Esophagus squamous epithelium (tissue), 5 donors: ENCODE measurements at places on chromosomes 11 and 22.

DNA sequence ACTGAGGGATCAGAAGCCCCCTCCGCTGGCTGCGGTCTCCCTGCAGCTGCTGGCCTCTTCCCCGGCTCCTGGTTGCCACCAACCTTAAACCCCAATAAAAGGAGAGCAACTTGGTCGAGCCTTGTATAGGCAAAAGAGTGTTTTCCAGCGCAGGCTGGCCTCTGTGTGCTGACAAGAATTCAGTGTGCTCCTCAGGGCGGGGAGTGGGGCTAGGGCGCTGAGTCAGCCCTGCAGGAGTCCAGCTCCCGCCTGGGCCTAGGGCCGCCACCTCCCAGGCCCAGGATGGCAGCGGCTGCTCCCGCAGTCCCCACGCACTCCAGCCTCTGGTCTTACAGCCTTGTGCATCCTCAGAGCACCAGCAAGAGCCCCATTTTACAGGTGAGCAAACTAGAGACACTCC is at the start of gene SHISAL1:
Gene SHISAL1, minus strand, starts transcription at position 186 of the 400 bp plus-strand sequence. CDS start 12,006 bp downstream, outside the sequence.
- no peak for DNase-seq

DNA sequence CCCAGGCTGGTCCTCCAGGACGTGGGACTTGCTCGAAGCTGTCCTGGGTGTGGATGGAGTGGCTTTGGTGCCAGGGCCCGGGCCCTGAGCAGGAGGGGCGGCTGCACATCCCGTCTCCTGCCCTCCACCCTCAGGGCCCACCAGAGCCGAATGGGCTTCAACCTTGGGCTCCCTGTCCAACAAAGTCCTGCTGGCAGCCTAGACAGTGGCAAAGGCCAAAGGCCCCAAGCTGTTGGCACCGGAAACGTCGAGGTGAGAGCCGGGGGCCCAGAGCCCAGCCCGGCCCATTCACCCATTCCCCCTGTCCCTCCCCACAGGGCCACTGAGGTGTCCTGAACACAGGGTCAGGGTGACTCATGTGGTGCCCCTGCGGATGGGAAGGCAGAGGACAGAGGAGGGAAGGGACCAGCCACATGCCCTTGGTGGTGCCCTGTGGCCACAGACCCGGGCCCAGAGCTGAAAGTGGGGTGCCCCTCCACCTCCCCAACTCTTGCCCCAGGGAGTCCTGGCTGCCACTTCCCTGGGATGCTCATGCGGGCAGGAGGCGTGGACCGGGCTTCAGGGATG is 9.1 kb downstream of the TSPAN32 start:
- no peak for DNase-seq

GRCh38 chr11:61577383-61578118 is 3.3 kb downstream of the SYT7 start:
- no peak for DNase-seq

GRCh38 chr11:3824714-3825472 is 15.9 kb downstream of the RHOG start:
- DNase-seq = no peak

DNA sequence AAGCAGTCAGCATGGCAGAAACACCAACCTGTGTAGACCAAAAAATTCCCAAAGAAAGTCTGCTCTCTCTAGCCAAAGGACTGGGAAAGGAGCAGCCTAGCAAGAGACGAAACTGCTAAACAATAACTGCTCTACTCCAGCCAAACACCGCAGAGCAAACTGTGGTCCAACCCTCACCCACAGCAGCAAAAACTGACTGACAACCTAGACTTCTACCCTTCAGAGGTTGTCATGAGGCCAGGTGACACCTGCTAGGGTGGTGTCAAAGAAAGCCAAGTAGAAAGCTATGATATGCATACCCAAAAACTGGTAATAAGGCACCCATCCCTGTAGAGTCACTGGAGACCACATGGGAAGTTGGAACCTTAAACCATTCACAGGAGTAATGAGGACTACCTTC is 11.8 kb downstream of the GAB2 start:
- DNase-seq = no peak

DNA sequence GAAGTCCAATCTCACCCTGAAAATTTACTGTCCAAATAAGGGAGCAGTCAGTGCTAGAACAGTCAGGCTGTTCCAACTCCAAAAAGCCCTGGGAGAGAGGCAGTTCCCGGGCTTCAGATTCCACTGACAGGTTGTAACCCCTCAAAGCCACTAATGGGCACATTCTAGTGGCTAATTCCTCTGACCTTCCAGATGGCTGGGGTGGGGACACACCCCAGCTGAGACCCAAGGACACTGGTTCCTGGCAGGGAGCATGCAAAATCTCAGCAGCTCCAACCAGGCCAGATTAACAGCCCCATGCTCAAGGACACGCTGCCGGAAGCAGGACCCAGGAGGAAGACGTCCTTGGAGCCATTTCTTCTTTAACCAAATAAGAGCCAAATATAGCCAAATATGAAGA is 92.7 kb downstream of the RPL27A start:
- DNase-seq = no peak

DNA sequence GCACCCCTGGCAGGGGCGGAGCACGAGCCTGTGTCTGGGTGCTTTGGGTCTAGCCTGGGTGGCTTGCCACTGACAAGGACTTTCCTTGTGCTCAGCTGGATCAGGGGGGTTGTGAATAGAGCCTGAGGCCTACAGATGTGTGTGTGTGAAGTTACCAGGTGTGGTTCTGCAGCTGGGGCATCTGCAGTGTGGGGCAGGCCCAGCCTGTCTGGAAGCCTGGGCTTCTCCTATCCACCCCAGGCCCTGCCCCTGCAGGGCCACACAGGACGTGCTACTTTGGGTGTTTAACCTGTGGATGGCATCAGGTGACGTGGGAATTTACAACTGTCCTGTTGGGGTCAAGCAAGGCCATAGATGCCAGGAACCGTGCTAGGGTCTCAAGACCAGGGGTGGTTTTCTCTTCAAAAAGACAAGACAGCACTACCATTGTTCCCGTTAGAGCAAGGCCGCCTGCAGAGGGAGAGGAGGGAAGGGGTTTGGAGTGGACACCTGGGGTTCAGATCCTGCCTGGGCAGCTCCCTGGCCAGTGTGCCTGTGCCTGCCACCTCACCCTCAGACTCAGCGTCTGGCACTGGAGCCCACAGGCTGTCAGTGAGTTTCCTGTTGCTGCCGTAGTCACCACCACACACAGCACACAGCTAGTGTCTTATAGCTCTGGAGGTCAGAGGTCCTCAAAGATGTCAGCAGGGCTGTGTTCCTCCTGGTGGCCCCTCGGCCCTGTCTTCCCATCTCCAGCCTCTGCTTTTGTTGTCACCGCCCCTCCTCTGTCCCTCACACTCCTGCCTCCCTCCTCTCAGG is 31.6 kb downstream of the CTTN start:
- DNase-seq = no peak

DNA sequence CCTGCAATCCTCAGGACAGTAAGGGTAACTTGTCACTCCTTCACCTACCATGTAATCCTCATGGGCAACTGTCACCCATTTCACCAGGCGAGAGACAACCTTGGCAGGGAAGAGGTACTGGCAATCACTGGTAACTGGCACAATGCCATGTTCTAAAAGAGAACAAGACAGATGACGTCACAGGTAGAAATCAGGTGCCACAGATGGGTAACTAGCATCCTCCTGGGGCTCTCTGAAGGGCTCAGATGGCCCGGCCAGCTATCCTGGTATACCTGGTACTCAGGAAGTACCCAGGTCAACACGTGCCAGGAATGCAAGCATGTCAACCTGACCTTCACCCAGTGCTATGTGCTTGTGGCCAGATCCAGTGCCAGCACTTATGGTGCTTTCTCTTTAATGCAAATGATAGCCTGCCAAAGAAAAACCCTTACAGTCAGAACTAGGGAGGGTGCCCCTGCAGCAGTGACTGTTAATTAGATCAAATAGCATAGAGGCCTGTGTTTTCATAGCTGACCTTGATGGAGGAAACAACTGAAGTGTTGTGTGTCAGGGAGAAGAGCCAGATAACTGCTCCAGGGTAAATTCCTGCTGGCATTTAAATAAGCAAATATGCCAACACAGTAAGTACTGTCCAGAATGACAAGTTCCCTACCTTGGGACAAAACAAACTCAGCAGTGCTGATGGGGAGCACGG is 36.2 kb downstream of the THOC5 start:
- DNase-seq = no peak

DNA sequence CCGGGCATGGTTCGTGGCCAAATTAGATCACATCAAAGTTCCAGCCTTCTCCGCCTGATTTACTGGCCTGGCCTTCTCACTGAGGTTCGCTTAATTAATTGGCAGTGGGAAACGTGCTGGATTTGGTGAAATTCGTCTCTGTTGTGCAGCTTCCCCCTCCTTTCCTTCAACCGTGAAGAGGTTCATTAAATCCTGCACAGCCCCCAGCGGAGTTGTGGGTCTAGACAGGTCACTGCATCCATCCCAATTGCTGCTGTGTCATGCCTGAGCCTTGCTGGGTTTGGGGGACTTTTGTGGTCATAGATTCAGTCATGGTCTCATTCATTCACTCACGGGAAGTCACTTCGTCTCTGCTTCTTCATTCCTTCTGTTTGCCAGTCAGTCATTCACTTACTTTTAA is 90.0 kb downstream of the INSC start:
- no peak for DNase-seq

GRCh38 chr11:7060868-7061267 is 27.9 kb upstream of the RBMXL2 start:
- no peak for DNase-seq

DNA sequence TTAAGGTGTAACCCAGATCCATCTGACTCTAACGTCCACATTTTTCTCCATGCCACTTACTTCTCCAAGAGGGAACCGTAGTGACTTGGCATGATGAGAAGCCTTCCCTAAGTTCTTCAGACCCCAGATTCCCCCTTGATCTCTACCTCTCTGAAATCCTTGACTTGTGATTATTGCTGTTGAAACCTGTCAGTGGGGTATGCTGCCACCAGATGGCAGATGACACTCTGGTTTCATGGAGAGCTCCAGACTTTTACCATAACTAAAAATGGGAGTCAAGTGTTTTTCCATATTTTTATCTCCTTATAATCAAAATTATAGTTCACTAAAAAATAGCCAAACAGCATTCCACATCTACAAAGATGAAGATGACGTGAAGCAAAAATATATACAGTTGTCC is 504.2 kb downstream of the SOX6 start:
- no peak for DNase-seq

GRCh38 chr11:69161117-69161407 is 5.3 kb downstream of the SMIM38 start:
- DNase-seq = no peak

- no peak for DNase-seq
Measured at GRCh38 chr11:63945477-63946163, 6.8 kb downstream of the NAA40 start.

DNA sequence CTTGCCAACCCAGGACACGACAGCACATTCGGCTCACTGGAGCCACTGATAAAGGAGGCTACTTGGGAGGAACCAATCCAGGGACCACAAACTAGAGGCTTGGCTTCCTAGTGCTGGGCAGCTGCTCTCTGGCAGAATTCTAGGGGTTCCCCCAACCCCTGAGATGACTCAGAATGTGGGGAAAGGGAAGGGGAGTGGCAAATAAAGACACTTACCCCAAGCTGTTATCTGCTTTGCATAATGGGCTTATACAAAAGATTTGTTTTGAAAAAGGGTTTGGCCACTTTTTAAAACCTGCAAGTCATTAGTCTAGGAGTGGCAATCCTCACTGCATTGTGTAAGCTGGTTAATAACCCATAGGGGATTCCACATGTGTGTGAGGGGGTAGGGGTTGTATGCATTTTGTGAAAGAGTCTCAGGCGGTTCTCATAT is 64.1 kb upstream of the LMO1 start:
- DNase-seq = no peak
